Fibroblast of skin of scalp (primary cell): ENCODE measurements at places on chromosomes 6 and 20.

GRCh38 chr6:114216789-114217467 is 125.9 kb downstream of the HS3ST5 start:
- no peak for DNase-seq

DNA sequence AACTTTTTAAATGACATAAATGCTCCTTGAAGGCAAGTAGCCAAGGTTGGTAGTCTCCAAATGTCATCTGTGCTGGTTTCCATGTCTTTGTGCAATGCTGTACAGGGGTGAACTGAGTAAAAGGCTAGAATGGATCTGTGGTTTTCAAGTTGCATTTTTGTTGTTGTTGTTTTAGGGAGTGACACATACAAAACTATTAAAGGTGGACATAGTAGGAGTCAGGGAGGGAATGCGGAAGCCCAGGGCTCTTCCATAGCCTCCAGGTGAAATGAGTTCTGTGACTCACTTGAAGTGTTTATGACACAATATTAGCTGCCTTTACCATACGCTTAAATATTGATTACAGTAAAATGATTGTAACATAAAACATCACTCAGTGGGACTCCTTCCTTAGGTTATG is 22.5 kb upstream of the QKI start:
- no peak for DNase-seq

DNA sequence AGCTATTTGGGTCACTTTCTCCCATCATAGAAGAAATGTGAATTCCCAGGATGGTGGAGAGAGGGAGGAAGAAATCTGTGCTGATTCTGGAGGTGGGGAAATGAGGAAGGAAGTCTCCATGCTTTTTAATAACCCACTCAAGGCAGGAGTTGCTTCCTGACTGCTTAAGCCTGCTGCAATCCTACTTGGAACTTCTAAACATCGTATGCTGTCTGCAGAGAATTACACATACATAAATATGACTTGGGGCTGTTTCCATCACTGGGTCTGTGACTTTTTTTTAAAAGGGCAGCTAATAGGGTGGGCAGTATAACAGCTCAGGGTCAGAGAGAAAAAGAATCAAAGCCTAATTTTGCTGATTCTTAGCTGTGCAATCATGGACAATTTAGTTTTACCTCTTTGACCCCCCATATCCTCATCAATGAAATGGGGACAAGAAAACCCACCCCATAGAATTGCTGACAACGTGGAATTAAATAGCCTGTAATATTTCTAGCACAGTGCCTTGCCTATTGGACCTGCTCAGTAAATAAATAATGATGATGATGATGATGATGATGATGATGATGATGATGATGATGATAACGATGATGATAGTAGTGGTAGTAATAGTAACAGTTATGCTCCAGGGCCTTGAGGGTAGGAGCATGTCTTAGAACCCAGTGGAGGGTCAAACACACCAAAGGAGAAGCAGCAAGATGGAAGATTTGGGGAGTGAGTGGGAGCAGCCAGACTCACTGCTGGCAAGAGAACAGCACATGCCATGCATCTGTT is 166.7 kb upstream of the LRFN2 start:
- no peak for DNase-seq

- DNase-seq, result no peak
Observed at GRCh38 chr6:20669571-20670314, 135.5 kb downstream of the CDKAL1 start.

DNA sequence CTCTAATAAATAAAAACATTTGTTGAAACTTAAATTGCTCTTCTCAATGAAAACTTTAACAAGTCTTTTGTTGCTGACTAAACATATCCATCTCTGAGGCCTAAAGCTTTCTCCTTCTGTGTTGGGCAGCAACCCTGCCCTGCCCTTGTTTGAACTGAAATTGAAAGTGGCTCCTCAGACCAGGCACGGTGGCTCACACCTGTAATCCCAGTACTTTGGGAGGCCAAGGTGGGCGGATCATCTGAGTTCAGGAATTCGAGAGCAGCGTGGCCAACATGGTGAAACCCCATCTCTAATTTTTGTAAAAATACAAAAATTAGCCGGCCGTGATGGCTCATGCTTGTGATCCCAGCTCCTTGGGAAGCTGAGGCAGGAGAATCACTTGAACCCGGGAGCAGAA is 29.2 kb upstream of the GNRH2 start:
- DNase-seq, result no peak

DNA sequence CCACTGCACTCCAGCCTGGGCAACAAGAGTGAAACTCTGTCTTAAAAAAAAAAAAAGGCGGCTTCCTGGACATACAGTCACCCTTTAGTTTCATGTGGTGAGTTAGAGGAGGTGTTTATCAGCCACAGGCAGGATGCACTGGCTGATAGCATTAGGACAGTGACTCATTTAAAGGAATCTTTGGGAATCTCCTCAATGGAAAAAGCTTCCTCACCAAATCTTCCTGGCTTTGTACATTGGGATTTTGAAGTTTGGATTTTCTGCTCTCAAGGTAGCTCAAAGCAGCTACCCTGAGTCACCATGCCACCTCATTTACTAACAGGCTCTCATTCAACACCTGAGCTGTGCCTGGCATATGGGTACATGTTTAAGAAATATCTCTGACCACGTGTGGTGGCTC is 20.2 kb downstream of the PRPH2 start:
- peak; percentile 50 for DNase-seq

- DNase-seq, result no peak
Observed at GRCh38 chr6:157555455-157556143, 174.6 kb downstream of the ZDHHC14 start.
